CMK (cell line): ENCODE measurements at places on chromosomes 2 and 18.

GRCh38 chr18:46338205-46338604 lies 234.0 kb downstream of the HAUS1 start:
- DNase-seq: no peak

- no peak for DNase-seq
These were observed 47.4 kb downstream of the SLC8A1 start for GRCh38 chr2:40404517-40404916.

GRCh38 chr2:171505374-171505773 lies 16.9 kb upstream of the CYBRD1 start:
- no peak for DNase-seq

DNA sequence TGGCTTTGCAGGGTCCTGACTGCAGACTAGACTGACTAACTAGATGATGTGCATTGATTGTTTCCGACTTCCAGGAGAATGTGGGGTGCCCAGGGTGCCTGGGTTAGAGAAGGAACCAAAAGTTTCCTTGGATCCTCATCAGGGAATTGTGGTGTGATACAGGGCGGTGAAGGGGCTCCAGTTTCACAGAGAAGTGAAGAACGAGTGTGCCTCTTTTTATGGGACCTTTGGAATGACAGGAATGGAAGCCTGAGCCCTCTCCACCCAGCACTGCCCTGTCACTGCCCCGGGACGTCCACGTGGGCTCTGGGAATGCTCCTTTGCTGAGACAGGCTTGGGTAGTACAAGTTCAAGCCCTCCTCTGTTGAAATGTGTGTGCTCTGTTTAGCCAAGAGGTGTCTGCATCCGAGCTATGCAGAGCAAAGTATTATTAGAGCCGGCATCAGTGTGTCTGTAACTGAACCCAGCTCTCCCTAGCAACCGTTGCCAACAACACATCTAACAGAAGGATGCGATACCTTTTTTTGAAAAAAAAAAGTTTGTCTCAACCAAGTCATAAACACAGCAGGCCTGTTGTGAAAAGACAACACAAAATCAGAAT lies 183.6 kb downstream of the SMAD7 start:
- no peak for DNase-seq

DNA sequence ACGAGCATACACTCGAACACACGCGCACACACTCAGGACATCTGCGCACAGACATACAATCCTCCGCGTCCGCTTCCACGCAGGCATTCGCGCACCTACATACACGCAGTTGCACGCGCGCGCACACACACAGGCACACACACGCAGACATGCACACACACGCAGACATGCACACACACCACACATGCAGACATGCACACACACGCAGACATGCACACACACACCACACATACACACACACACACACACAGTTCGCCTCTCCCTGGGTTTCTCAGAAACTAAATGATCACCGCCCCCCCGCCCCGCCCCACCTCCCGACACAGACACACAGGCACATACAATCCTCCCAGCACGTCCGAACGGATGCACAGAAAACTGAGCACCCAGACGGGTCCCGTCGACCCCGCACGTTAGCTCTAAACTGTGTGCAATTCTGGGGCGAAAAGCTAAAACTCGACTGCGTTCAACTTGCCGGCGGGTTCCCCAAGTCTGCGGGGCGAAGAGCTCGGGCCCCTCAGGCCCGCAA lies 1.0 kb downstream of the EPHA4 start:
- DNase-seq: no peak

GRCh38 chr2:170073288-170073687 lies 104.7 kb upstream of the MYO3B start:
- no peak for DNase-seq

DNA sequence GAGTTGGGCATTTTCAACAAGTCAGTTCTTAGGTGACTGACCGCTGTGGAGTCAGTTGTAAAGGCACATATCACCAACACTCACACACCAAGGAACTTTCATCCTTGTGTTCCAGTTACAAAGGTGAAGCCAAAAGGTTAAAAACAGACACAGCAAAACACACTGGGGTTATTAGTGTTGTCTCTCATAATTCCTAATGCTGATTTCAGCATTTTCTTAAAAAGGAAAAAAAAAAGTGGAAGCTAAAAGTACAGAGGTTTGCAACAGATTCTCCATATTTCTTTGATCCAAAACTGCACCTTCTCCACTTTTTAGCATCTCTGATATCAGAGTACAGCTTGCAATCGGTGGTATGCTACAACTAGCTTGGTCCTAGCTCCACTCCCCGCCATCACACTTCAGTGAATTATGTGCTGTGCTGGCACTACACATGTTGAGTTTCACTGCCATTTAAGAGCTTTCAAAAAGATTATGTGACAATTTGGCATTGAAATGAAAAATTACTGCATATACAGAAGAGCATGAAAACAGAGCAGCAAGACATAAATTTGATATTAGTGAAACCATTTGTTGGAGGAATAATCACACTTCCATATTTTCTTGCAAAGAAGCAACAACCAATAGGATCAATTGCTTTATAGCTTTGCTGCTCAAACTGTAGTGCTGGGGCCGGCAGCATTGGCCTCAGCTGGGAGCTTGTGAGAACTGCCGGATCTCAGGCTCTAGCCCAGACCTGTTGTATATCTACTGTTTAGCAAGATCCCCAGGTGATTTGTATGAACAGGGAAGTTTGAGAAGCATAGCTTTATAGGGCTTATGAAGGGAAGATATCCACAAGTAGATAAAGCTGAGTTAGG lies 62.3 kb upstream of the DAPL1 start:
- no peak for DNase-seq

DNA sequence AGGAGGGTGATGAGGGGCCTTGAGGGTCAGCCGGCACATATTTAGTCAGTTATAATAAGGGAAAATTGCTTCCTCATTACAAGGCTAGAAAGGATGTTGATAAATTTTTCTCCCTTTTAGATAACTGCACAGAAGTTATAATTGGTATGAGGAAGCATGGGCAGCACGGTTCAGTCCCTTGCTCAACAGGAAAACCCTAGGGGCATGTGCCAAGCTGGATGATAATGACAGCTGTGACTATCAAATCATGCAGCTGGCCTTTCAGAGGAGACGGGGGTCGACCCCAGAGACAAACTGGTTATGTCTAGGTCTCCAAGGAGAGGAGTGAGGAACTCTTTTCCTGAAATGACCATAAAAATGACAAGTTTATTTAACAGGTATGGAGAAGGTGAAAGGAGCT lies 448.1 kb upstream of the VRK2 start:
- no peak for DNase-seq

GRCh38 chr2:73685764-73686438 lies 43.7 kb upstream of the NAT8 start:
- DNase-seq: no peak

GRCh38 chr18:79139206-79139605 lies 70.0 kb downstream of the ATP9B start:
- no peak for DNase-seq

DNA sequence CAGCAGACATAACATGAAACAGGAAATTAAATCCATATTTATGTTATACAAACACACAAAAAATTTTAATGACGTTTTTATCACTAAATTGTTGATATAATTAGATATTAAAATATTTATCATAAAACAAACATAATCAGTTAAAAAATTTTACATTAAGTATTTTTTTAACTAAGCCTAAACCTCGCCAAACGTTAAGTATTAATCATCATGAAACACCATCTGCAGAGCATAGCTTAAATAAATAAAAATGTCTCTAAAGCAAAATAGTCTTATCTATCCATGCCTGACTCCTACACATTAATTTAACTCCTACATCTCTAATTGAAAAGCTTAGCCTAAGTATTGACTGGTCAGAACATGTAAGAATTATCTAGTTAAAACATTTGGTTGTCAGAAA lies 271.6 kb upstream of the RND3 start:
- DNase-seq: no peak
